T-cell (primary cell): ENCODE measurements at places on chromosomes 6 and 20. TPM values are rescaled to one million over a fixed set of nuclear protein-coding genes. Genes with fewer than 3 reads are reported as not detected.
A peak's percentile ranks its signal among the peaks of the same experiment; 100 is the strongest.

Gene SLC13A3
- total RNA-seq, result 0.36 TPM

Gene ADGRF4
- total RNA-seq, result not detected

Gene DACT2
- total RNA-seq, result not detected

Gene SYCP2
- total RNA-seq, result 3.0 TPM

Gene TSBP1
- total RNA-seq, result not detected

Gene C6orf58
- not detected for total RNA-seq

Gene RPS18
- 4,590 TPM for total RNA-seq

Gene C6orf62
- 114 TPM for total RNA-seq

DNA sequence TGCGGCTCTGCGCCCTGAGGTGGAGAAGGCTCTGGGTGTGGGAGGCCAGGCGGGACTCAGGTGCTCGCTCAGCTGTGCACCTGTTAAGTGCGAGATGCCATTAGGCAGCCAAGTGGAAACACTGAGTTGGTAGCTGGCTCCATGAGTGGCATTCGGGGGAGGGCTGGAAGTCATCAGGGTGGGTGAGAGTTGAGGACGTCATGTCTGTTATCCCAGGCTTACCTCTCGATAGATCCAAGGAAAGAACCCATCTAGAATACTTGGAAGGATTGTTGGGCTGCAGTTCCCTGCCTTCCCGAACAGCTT, 41.3 kb downstream of the TAF8 start:
- no peaks in the 10 kb centered on the region for H3K4me1 ChIP-seq
- H3K27ac ChIP-seq, result no peak overlapping the region
- H3K4me3 ChIP-seq, result no peak overlapping the region
- no peak for DNase-seq
- H3K36me3 ChIP-seq, result no peaks in the 10 kb centered on the region

- H3K36me3 ChIP-seq, result no peaks in the 10 kb centered on the region
- H3K4me3 ChIP-seq, result no peak overlapping the region
- no peak overlapping the region for H3K27ac ChIP-seq
- DNase-seq, result no peak
Measured at GRCh38 chr20:62595491-62595890, 46.8 kb upstream of the SLCO4A1 start.

DNA sequence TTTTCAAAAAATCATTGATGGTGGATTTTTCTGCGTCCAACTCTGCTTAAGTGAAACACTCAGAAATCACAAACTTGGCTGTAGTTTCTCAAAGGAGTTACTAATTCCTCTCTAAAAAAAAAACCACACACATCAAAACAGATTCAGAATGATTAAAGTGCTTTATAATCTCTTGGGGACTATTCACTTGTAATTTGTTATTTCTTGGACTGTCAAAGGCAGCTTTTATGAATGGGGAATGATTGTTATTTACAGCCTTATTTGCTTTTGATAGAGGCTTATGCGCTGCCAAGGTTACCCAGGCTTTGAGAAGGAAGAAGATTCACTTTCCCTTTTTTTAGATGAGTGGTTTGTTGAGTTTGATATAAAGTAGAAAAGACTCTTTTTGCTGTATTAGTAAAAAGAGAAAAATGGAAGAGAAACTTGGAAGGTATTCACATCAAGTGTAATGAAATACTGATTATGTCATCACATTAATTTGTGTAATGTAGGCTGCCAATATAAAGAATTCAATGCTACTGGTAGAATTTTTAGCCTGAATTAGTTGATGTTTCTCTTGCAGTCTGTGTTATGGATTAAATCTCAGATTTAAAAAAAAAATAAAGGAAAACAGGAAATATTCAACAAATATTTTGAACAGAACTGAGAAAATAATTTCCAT, 381.0 kb upstream of the SASH1 start:
- DNase-seq, result no peak
- no peaks in the 10 kb centered on the region for H3K27me3 ChIP-seq
- H3K27ac ChIP-seq, result no peak overlapping the region
- no peaks in the 10 kb centered on the region for H3K36me3 ChIP-seq

- no peaks in the 10 kb centered on the region for H3K27me3 ChIP-seq
- no peak overlapping the region for H3K27ac ChIP-seq
- no peak for DNase-seq
Measured at GRCh38 chr6:2028457-2029038, 216.9 kb downstream of the GMDS start.

GRCh38 chr20:62921119-62921687, 5.1 kb downstream of the DIDO1 start:
- H3K27ac ChIP-seq, result peak overlapping the region; percentile 64
- peak; percentile 51 for DNase-seq
- H3K4me1 ChIP-seq, result peaks cover 69% of the 10 kb centered on the region
- no peak overlapping the region for H3K4me3 ChIP-seq

- H3K4me3 ChIP-seq, result no peak overlapping the region
- no peaks in the 10 kb centered on the region for H3K36me3 ChIP-seq
- H3K27ac ChIP-seq, result no peak overlapping the region
Measured at GRCh38 chr6:9503111-9503761, 911.6 kb downstream of the TFAP2A start.

DNA sequence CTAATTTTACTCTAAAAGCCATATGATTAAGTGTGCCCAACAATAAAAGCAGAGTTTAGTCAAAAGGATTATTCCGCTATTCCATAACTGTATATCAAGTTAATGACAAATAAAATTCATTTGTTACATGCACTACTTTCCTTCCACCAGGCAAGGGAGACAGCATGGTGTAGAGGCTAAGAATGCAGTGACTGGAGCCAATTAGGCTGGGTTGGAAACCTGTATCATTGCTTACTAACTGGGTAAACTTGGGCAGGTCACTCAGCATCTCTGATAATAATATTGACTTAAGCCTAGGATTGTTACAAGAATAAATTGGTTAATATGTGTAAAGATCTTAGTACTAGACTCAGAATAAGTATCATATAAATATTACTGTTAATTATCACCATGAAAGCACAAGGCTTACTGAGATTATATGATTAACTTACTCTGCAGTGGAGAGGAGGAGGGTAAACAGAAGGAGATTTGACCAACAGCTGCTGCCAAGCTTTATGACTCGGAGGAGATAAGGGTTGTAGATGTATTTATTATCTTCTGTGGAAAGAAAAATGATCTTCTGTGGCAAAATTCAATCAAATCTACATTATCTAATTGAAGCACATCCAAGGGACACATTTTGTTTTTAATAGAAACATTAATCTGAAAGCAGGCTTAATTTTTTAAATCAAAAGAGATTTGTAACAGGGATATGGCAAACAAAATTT, 1459.9 kb downstream of the GRIK2 start:
- H3K27ac ChIP-seq, result no peak overlapping the region
- H3K4me3 ChIP-seq, result no peak overlapping the region
- no peaks in the 10 kb centered on the region for H3K27me3 ChIP-seq

DNA sequence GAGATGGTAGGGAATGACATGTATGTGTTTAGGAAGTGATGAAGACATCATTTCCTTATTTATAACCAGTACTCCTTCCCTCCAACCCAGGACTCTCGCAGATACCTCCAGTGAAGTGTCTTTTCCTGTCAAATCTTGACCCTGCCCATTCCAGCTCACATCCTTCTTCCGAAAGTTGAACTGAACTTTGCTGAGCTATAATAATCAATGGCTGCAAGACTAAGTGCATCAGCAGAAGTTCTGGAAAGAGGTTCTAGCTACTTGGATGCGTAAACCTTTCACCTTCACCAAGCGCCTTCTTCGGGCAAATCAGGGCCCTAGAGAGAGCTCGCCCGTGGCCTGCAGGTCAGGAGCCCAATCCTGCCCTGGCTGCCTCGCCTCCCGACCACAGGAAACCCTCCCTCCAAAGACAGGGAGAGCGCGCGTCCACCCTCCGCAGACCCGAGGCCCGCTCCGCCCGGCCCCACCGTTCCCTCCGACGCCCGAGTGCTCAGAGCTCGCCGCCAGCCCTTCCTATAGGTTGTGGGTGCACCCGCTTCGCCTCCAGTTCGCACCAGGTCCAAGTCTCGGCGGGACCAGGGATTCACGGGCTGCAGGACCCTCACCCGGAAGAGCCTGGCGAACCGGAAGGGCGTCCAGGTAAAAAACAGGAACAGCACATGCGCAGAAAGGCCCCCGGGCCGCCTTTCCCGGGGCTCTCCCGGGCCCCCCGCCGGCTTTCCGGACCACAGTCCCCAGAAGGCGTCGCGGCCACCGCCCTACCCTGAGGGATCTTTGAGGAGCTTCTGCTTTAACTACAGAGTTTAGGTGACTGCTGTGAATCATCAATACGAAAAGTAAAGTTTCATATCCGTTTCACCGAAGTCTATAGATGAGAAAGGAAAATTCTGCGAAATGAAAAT, at the start of gene ZNF334:
ZNF334 (minus strand) TSS at position 617 of the 902 bp plus-strand sequence. CDS start 1,457 bp downstream, outside the sequence.
- H3K4me3 ChIP-seq, result peak within 1 kb of the TSS; percentile 58
- no peak for DNase-seq
- no peak within 1 kb of the TSS for H3K27ac ChIP-seq

DNA sequence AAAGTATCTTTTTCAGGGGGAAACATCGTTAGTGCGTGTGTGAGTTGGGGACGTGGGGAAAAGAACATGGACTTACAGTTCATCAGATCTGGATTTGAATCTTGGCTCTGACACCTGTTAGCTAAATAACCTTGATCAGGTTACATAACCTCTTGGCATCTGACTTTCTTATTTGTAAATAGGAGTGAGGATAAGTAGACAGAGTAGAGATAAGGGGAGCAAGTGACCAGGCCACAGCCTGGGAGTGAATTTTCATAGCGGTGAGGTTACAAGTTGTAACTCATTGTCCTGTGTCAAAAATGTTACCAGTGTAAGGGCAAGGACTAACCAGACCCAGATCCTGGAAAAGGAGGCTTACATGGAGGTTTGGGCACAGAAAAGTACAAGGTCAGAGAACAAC, 733.5 kb upstream of the MMS22L start:
- H3K36me3 ChIP-seq, result no peaks in the 10 kb centered on the region
- H3K27me3 ChIP-seq, result no peaks in the 10 kb centered on the region
- no peak overlapping the region for H3K4me3 ChIP-seq
- H3K4me1 ChIP-seq, result no peaks in the 10 kb centered on the region

DNA sequence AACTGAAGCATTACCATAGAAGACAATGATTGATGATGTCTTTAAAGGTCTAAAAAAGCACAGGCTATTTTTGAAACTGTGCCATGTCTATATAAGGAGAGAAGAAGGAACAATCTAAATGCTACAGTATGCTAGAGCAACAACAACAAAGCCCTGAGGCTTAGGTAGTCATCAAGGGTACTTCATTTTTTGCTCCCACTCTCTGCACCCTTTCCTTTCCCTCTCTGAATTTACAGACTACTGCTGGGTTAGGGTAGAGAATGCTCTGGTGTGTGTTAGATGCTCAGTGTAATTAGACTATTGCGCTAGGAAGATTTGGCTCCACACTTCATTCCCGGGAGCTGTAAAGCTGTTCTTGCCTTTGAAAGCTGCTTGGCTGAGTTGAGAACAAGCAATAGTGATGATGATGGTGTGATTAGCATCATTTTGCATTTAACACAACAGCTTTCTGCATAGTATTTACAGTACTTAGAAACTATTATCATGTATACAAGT, 1262.5 kb upstream of the CITED2 start:
- no peaks in the 10 kb centered on the region for H3K27me3 ChIP-seq
- no peak for DNase-seq
- H3K4me1 ChIP-seq, result no peaks in the 10 kb centered on the region
- no peak overlapping the region for H3K4me3 ChIP-seq
- no peak overlapping the region for H3K27ac ChIP-seq

DNA sequence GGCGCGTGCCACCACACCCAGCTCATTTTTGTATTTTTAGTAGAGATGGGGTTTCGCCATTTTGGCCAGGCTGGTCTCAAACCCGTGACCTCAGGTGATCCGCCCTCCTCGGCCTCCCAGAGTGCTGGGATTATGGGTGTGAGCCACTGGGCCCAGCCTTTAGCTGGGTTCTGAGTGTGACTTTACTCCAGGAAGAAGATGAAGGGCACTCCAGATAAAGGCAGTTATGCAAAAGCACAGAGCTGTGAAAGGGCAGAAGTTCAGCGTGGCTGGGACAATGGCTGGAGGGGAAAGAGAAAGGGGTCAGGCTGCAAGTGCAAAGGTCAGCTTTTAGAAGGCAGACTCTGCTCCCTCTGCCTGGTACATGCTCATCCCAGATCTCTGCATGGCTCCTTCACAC, 39.7 kb downstream of the MAP3K5 start:
- H3K27me3 ChIP-seq, result no peaks in the 10 kb centered on the region
- H3K27ac ChIP-seq, result peak overlapping the region; percentile 71
- H3K4me1 ChIP-seq, result peaks cover 25% of the 10 kb centered on the region
- H3K4me3 ChIP-seq, result no peak overlapping the region

GRCh38 chr6:84119277-84119676, 85.7 kb downstream of the MRAP2 start:
- no peaks in the 10 kb centered on the region for H3K27me3 ChIP-seq
- H3K4me1 ChIP-seq, result no peaks in the 10 kb centered on the region
- no peaks in the 10 kb centered on the region for H3K36me3 ChIP-seq
- no peak overlapping the region for H3K27ac ChIP-seq

GRCh38 chr6:16769131-16769985, 8.1 kb upstream of the ATXN1 start:
- H3K27ac ChIP-seq, result peak overlapping the region; percentile 64
- H3K36me3 ChIP-seq, result no peaks in the 10 kb centered on the region
- H3K4me1 ChIP-seq, result peaks cover 12% of the 10 kb centered on the region
- peak; percentile 56 for DNase-seq
